ENCODE measurements at places on chromosomes 2 and 18.

GRCh38 chr18:28789502-28789901 lies 612.6 kb upstream of the CDH2 start:
- no peak for DNase-seq

DNA sequence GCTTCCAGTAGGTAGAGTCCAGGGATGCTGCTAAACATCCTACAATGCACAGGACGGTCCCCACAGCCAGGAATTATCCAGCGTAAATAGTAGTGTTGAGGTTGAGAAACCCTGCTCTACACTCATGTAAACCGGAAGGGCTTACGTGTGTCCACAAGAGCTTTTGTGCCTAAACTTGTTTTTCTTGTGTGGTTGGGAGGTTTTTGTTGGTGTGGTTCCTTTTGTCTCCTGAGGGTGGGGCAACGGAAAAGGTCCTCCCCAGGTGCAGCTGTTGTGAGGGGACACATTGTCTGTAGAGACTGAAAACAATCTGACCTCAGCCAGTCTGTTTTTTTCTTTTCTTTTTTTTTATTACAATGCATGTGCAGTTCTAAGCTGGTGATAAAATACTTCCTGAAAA lies 72.7 kb upstream of the MGAT5 start:
- no peak for DNase-seq

DNA sequence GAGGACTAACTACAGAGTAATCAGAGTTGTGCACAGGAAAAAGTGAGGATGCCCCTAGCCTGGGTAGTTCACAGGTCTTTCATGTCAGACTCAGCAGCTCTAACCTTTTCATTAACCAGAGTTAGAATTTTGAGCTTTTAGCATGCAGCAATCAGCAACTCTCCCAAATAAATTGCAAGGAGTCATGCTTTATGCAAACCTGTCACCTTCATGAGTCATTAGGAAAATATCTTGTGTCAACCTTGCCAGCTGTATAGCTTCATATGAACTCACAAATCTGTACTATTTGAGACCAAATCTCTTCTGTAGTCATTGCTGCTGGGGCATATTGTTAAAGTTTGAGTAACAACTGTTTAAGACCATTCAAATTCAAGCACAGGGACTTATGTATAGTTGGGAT lies 382.3 kb upstream of the NT5C1B start:
- DNase-seq: no peak

- DNase-seq: no peak
Measured at GRCh38 chr2:6667326-6667725, 198.4 kb downstream of the CMPK2 start.

DNA sequence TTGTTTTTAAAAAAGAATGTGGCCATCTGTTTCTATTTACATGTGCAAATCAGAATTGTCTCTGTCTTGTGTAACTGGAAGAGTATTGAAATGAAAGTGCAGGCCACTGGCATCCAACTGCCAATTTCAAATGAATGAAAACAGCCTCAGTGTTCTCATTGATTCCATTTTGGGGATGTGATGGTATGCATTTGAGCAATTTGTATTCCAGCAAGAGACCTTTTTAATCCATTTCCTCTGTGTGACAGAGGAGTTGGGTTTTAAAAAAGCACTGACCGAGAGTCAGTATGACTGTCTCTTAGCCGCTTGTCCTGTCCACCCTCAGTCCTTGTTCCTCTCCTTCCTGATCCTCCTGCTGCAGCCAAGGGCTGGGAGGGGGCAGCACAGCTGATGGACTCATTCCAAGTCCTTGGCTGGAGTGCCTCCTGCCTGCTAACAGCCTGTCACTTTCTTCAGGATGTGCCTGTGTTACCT lies 50.0 kb downstream of the ASAP2 start:
- DNase-seq: no peak

DNA sequence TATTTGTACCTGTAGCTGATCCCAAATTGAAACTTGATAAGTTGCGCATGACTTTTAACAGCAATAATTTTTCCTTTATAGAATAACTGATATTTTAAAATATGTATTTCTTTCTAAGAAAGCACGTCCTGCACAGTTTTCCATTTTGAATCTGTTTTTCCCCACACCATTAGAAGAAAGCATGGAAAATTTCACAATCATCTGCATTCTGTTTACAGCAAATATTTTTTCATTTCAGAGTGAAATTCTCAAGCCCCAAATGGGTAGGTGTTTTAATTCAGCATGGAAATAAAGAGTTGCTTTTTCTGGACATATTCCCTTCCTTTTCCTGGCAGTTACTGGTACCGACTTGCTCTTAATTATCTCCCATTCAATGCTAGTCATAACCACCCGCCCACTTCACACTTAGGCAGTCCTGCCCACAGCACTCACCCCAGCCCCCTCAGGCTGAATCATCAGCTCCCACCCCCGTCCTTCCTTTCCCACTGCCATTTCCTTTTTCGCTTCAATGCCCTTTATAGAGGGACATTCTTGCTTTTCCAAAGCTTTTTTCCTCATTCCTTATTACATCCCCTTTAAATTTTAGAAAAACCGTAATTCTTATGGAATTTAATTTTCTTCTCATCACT lies 89.2 kb upstream of the GLS start:
- no peak for DNase-seq

DNA sequence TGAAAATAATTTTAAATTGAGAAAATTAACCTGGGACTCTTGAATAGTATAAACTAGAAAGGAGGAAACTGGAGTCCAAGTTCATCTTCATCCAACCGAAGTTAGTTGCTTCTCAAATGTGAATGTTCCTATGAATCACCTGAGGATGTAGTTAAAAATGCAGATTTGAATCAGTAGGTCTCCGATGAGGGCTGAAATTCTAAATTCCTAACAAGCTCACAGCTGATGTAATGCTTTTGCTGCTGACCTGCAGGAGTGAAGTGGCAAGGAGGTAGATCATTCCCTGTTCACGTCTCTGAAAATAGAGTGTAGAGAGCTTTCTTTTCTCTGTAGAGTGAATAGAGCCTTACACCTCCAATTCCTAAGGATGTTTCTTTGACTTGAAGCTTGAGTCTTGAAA lies 685.5 kb downstream of the CPS1 start:
- DNase-seq: no peak

GRCh38 chr18:55506074-55506473 lies 81.9 kb downstream of the TCF4 start:
- no peak for DNase-seq

DNA sequence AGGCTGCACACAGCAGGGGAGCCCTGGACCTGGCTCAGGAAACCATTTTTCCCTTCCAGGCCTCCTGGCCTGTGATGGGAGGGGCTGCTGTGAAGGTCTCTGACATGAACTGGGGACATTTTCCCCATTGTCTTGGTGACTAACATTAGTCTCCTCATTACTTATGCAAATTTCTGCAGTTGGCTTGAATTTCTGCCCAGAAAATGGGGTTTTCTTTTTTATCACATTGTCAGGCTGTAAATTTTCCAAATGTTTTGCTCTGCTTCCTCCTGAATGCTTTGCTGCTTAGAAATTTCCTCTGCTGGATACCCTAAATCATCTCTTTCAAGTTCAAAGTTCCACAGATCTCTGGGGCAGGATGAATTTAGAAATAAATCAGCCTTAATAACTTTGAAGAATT lies 78.2 kb downstream of the EHBP1 start:
- no peak for DNase-seq

DNA sequence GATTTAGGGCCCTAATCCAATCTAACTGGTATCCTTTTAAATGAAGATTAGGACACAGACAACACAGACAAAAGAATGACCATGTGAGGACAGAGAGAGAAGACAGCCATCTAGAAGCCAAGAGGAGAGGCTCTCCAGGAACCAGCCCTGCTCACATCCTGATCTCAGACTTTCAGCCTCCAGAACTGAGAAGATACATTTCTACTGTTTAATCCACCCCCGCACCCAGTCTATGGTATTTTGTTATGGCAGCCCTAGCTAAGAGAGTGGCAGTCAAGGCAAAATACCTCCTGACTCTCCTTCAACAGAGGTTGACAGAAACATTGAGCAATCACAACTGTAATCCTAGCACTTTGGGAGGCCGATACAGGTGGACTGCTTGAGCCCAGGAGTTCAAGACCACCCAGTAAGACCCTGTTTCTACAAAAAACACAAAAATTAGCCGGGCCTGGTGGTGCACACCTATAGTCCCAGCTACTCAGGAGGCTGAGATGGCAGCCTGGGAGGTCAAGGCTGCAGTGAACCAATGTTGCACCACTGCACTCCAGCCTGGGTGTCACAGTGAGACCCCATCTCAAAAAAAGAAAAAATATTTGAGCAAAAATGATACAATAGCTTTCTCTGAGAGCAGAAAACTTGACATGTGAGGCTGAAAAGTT lies 34.7 kb downstream of the WDR33 start:
- no peak for DNase-seq

DNA sequence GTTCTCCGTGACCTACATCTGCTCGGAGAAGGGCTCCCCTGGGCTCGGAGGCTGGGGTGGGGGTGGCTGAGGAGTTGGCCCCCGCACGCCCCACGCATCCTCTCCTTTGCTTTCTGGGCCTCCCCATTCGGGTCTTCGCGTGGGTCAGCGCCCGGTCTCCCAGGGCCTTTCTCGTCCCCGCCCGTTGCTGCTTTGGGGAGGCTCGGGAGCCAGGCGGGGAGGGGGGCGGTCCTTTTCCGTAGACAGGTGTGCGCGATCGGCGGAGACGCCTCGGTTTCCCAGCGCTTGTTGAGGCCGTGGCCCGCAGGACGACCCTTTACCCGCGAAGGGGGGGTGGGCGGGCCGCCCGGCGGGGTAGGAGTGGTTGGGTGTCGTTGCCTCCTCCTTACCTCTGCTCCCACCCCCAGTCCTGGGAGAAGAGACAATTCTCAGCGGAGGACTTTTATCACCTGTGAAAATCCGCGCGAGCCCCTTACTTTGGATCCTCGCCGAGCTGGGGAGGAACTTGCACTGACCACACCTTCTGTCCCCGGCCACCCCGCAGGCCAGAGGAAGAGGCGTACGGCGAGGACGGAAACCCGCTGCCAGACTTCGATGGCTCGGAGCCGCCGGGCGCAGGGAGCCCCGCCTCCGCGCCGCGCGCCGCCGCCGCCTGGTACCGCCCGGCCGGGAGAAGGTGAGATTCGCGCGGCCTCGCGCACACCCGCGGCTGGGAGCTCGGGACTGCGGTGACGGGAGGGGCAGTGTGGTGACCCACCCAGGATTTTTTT lies 2.6 kb downstream of the ADCYAP1 start:
- peak; percentile 52 for DNase-seq

DNA sequence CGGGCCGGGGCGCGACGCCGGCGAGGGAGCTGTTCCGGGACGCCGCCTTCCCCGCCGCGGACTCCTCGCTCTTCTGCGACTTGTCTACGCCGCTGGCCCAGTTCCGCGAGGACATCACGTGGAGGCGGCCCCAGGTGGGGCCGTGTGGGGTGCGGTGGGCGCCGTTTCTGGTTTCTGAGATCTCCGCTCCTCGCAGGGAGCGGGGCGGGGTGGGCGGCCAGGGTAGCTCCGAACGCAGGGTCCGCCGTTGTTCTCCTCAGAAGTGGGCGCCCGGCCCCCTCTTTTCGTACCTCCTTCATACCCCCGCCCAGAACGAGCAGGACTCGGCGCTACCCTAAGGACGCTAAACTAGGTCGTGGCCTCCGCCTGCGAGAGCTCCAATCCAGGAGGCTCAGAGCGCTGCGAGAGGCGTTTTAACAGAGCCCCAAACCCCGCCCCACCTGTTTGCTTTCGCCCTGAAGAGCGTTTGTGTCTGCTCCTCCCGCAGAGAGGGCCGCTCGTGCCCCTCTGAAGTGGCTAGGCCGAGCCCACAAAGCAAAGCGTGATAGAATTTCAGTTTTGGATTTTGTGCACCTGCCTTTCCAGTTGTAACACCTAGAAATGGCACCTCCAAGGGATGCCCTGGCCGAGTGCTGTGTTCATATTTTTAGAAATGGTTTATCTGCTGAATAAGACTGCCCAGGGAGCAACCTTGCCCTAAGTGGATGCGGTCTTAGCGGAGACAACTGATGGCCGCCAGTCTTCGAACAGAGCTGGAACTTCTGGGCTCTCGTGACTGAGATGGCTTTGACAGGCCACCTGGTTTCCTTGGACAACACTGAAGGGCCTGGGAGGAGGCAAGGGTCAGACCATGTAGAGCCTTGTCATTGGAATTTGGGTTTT lies 626 bp downstream of the CAPN10 start:
- DNase-seq: no peak

DNA sequence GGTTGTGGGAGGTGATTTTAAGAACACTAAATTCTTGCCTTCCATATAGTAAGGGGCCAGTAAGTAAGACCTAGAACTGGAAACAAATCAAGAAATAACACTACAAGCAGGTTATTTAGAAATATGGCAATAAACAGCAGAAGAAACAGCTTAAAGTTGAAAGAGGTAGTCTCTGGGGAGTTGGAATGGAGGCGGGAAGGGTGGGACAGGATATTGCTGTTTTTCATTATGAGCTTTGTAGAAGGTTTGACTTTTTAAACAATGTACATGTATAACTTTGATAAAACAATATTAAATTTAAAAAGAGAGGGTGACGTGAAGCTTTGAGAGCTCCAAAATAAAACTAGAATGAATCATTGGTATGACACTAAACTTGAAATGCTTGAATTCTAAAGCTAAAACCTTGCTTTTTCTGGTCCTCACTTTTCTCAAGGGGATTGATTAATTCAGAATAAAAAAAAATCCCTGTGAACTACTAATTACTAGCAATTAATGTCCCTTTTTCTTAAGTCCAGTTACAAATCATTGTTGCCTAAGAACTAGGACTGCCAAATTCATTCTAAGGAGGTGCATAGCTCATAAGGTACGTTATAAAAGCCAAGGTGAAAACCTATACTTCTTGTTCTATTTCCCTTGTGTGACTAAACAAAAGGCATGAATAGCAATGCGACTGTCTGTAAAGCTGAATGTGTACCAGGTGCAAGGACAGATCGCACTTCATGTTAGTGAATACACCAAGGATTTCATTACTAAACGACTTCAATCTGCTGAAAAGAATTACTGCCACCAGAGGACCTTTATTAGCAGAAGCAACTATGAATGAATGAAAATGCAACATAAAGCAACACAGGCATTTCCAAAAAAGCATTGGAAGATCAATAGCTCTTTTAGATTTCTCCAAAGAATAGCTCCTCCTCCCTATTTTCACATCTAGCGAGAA lies 177.5 kb downstream of the RBM43 start:
- DNase-seq: no peak

All from SK-N-DZ (cell line).